GM10248 (cell line): ENCODE measurements at places on chromosomes 1 and 21.
A peak's percentile ranks its signal among the peaks of the same experiment; 100 is the strongest.

GRCh38 chr1:9455487-9456234 is 83.6 kb upstream of the SLC25A33 start:
- peak; percentile 82 for DNase-seq

- no peak for DNase-seq
These were observed 50.2 kb downstream of the UBE4B start for GRCh38 chr1:10082785-10083479.

GRCh38 chr1:228459091-228459993 is 27.8 kb upstream of the RNF187 start:
- DNase-seq: peak; percentile 66

DNA sequence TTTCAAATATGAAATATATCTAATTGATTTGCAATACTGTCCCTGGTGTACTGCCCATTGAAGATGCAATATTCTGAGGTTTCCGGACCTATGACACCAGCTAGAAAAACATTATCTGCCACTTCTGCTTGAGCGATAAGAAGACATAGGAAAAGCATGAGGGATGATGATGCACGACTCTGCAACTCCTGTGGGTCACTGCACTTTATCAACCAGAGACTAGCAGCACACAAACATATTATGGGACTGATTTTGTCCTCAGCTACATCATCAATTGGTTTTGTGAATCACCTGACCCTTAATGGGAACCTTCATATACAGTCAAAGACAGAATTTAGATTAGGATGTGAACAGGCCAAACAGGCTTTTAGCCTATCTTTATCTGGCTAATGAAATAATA is 13.8 kb upstream of the KCNA3 start:
- no peak for DNase-seq

- DNase-seq: no peak
These were observed 24.1 kb upstream of the ABCG1 start for GRCh38 chr21:42194863-42195262.

DNA sequence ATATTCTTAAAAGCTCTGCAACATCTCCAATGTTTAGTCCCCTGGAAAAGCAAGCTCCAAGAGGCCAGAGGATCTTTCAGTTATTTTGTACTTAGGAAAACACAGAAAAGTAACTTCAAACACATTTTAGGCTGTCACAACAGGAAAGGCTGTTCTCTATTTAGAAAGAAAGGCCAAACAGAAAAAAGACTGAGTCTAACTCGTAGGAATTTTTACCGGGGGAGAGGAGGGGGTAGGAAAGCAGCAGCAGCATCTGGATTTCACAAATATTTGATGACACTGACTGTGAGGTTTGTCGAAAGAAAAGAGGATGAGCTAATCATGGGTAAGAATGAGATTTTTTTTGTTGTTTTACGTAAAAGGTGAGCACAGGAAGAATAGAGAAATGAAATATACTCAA is 107.1 kb downstream of the EIF4G3 start:
- no peak for DNase-seq

DNA sequence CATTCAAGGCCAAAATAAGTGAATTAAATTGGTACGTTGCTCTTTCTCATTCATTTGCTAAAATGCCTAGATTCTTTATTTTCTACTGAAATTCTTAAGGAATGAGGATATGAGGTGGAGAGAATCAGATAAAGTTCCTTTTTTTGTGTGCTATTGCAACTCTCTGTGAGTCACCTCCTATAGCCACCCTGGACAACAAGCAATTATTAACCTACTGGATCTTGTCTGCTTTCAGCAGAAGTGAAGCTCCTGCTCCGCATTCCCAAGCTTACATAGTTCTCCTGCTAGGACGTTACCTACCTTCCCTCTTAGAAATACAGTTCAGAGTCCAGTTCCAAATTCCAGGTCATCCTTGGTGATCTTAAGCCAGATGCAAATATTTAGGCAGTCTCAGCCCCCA is 4.8 kb upstream of the KCNJ6 start:
- DNase-seq: no peak

DNA sequence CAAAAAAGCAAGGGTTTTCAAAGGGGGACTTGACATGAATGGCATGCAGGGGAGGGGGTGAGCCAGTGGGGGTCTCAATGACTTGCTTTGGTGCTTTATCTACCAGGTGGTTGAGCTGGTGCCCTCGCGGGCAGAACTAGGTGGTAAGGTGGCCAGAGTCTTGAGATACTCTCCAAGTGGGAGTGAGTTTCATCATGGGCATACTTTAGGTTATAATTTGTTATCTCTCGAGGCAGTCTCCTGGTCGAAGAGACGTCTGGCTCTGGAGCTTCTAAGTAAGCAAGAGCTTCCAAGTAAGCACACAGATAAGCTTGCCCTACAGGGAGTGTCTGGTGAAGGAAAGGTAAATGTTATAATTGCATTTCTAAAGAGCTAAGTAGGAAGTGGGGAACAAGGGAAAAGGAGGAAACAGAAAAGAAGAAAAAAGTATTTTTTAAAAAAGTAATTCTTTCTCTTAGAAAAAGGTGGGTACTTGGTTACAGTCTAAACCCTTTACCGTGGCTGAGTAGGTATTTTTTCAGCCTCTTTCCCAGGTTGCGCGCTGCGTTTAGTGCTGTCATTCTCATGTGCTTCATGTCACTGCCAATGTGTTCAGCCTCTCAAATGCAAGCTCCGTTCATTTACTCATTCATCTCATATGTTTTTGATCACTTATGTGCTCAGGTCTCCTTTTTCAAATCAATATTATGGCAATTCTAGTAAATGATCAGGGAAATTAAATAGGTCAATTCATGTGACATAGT is 31.6 kb upstream of the DNAJC6 start:
- DNase-seq: no peak

DNA sequence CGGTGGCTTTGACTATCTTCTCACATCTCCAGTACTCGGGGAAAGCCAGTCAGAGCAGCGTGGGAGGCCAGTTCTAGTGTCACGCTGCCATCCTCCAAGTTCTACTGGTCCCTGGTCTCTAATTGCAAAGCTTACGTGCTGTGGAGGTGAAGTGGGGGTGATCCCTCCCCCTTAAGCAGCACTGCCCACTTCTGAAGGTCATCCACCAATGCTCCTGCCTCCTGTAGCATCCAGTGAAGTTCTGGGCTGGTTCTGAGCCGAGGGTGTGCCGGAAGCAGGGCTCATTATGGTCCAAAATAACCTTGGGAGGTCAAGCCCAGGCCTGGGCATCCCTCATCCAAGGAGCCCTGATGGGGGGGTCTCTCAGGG is 95.0 kb downstream of the CD58 start:
- DNase-seq: no peak

- no peak for DNase-seq
These were observed 10.6 kb upstream of the USP1 start for GRCh38 chr1:62426237-62426636.

DNA sequence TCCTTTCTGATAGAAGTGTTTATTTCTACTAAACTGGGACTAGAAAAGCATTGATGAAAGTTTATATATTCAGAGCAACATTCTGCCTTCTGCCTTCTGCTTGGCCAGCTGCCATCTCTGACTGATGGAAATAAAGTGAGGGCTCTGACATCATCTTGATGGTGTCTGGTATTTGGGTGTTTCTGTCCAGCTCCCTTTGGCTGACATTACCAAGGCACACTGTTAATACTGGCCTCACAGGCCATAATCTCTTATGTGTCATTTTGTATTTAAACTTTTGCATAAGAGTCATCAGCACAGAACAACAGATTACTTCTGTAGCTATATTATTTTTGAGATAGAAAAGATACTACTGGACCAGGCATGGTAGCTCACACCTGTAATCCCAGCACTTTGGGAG is 216.9 kb downstream of the RYR2 start:
- DNase-seq: no peak

DNA sequence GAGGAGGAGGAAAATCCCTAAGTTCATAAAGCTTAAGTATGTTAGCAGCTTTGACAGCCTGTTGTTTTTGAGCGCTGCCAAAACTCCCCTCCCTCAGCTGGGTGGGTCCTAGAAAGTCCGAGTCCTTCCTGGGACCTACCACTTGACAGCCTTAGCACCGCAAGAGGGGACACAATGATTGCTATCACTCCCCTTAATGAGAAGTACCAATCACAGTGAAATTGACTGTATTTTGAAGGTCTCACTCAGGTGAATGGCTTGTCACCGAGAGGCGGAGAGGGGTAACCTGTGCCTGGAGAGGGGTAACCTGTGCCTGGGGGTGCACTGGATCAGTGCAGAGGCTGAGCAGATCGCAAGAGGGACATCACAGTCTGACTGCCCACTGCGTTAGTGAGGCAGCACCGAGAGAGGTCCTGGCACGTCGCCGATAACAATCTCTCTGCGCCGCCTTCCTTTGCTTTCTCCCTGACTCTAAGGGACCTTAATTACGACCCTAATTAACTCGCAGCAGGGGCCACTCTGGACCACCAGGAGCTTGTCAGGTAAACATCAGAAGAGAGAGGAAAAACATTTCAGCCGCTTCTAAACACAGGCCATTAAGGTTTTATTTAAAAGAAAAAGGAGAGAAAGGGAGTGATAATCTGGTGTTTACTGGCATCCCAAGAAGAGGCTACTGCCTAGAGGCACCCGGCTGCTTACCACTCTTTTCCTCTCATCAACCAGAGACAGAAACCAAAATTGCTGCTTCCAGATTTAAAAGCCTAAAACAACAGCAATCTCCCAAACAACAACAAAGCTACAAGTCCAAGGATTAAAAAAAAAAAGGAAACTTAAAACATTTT is 25.7 kb upstream of the KCNK1 start:
- no peak for DNase-seq

DNA sequence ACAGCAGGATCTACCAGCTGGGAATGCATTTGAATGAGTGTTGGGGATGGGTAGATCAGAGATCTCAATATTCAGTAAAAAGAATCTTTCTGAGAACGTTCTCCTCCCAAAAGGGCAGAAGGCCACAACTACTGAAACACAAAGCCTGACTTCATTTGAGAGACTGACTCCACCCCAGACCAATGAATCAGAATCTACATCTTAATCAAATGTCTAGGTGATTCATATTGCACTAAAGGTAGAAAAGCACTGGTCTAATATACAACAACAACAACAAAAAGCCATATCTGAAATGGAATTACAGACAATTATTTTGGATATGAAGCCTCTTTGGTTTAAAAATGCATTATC is 123.9 kb downstream of the SMYD3 start:
- no peak for DNase-seq

DNA sequence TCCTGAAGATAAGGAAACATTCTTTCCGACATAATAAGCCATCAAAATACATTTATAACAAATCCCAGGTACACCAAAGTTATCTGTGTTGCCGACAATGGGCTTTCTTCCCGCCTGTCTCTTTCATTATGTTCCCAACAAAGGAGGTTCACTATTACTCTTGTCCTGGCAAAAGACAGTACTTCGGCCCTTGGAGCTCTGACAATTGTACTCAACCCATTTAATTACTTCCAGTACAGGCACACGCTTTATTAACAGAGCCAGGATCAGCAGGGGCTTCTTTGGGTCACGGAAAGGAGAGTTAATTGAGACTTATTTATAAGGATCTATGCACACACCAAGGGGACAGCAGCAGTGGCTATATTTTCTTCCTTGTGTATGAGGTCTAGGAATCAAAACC is 46.6 kb upstream of the DUSP10 start:
- DNase-seq: no peak

DNA sequence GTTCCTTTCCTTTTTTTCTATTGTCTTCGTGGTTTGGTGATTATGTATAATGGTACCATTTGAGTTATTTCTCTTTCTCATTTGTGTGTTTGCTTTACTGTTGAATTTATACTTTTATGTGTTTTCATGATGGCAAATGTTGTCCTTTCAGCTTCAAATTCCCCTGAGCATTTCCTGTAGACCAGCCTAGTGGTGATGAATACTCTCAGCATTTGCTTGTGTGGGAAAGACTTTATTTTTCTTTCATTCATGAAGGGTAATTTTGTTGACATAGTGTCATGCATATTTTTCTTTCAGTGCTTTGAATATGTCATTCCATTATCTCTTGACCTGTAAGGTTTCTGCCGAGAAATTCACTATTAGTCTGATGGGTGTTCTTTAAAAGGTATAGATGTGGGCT is 166.6 kb upstream of the GORAB start:
- no peak for DNase-seq

GRCh38 chr1:239682046-239682445 is 295.7 kb downstream of the CHRM3 start:
- DNase-seq: no peak

- no peak for DNase-seq
These were observed 43.8 kb upstream of the MYBPHL start for GRCh38 chr1:109350655-109351054.

DNA sequence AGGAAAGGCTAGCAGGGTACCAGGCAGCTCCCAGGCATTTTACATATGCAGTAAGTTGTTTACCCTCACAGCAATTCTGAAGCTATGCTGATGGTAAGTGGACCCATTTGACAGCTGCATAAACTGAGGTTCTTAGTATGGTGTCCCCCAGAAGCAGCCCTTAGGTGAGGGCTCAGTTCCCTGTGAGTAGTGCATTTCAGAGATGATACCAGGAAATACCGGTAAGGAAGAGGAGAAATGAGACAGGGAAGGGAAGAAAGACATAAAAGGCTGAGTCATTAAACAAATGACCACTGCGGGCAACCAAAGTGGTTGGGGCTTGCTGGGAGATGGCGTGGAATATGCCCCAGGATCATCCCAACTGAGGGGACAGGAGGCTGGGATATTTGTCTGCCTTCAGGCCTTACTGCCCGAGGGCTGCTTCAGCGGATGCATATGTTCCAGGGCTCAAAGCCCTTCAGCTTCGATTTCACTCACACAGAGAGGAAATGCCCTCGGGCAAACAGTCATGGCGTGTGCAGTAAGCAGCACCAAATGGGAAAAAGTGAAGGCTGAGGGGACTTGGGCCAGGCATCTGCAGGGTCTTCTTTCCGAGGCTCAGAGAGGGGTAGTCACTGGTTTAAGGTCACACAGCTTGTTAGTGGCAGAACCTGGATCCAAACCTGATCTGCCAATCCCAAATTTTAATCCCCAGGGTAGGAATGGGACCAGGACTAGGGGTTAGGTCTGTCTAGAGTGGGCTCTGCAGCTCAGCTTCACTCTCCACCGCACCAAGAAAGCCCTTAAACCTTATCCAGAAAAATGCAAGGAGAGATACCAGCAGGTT is 133.7 kb upstream of the RUNX3 start:
- DNase-seq: no peak
